ENCODE measurements at places on chromosomes 6 and 20.

DNA sequence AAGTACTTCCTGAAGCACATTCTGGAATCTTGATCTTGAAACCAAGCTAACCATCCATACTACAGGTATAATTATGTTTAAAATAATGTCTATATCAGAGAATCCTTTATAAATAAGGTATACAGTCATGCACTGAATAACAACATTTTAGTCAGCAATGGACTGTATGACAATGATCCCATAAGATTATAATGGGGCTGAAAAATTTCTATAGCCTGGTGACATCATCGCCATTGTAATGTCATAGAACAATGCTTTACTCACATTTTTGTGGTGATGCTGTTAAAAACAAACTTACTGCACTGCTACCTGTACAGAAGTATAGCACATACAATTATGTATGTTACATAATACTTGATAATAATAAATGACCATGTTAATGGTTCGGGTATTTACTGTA, 31.8 kb downstream of the RNF146 start:
- no peak for DNase-seq

DNA sequence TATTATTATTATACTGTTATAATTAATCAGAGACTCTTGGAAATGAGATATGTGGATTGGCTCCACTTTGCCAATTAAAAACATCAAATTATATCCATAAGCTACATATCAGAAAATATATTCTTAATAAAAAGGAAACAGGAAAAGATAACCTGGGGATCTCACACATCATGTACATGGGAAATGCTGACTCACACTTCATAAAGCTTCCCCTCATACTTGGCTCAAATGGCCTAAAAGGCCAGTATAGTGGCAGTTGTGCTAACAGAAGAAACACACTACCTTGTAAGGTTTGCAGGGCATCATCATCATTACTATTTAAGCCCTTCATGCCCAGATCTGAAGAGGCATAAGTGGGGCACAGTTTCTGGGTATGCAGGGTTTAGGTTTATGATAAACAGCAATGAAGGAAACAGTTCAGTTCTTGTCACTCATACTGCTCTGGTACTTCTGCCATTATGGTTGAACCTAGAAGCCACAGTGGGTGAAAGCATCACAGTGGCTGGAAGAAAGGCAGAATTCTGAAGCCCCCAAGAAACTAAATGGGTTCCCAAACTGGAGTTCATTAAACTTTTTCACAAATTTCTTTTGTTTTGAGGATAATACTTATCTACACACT, 60.6 kb downstream of the BTBD9 start:
- DNase-seq: no peak

- DNase-seq: no peak
Observed at GRCh38 chr20:31945785-31946184, 6.1 kb downstream of the PDRG1 start.

GRCh38 chr20:1940581-1940980, 45.4 kb downstream of the SIRPA start:
- DNase-seq: no peak

DNA sequence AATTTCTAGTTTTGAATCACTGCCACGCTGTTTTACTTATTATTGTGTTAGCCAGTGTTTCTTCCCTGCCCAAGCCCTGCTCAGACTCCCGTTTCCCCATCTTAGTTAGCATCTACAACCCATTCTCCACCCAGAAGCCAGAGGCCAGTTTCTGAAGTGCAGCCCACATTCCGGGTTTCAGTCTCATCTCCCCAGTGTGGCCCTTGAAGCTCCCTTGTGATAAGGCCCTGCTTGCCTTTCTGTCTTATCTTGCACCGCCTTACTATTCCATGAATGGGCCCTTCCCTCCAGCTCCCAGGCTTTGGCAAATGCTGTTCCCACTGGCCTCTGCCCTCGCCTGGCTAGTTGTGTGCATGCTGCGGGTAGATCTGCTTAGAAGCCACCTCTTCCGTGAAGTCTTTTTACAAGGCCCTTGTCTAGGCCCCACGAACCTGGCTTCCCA, 41.1 kb downstream of the TOX2 start:
- no peak for DNase-seq

DNA sequence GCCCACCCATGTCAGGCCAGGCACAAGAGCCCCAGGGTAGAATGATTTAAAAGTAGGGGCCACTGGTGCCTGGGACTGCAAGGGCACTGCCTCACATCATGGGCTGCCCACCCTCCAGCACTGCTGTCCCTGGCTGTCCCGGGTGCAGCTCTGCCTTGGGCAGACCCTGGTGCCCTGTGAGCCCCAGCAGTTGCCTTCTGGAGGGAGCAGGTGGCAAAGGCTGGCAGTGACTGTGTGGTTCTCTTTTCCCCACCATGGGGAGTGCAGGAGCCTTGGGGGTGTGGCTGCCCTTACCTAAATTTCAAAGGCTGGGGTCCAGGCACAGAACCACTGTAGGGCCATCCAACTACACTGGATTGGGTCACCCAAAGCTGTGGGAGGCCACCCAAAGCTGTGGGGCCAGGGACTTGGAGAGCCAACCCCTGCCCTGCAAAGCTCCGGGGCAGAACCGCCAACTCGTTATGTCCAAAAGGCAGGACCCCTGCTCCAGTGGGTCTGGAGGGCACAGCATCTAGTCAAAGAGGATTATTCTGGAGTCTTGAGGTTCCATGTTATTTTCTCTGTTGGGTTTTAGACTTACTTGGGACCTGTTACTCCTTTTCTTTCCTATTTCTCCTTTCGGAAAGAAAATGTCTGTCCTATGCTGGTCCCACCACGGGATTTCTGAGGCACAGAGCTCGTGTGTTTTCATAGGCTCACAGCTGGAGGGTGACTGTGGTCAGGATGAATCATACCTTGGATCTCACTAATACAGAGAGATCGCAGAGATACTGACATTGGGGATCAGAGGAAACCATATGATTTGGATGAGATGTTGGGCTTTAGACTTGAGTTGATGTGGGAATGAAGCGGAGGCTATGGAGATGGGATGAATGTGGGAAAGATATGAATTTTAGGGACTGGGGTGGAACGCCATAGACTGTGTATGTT, 65.3 kb downstream of the RAMACL start:
- DNase-seq: no peak

- DNase-seq: no peak
Observed at GRCh38 chr6:4023240-4023639, 55.7 kb downstream of the FAM217A start.

DNA sequence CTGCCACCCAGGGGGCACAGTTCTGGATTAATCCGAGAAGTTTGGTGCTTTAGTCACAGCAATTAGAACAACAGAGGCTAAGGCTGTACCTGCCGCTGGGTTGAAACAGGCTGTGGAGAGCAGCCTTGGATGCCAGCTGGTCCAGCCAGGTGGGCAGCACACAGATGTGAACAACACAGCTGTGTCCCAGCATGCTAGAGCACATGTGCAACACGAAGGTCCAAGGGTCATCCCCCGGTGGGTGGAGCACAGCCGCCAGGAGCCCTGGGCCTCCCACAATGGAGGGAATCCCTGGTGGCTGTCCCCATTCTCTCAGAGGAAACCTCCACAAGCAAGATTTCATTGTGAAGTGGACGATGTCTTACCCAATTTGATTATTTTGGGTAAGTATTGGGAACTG, 99.2 kb upstream of the SYNDIG1 start:
- DNase-seq: no peak

- peak; percentile 11 for DNase-seq
Observed at GRCh38 chr6:50602292-50602691, 111.0 kb upstream of the TFAP2D start.

- no peak for DNase-seq
Observed at GRCh38 chr6:145631374-145631773, 103.9 kb downstream of the EPM2A start.

DNA sequence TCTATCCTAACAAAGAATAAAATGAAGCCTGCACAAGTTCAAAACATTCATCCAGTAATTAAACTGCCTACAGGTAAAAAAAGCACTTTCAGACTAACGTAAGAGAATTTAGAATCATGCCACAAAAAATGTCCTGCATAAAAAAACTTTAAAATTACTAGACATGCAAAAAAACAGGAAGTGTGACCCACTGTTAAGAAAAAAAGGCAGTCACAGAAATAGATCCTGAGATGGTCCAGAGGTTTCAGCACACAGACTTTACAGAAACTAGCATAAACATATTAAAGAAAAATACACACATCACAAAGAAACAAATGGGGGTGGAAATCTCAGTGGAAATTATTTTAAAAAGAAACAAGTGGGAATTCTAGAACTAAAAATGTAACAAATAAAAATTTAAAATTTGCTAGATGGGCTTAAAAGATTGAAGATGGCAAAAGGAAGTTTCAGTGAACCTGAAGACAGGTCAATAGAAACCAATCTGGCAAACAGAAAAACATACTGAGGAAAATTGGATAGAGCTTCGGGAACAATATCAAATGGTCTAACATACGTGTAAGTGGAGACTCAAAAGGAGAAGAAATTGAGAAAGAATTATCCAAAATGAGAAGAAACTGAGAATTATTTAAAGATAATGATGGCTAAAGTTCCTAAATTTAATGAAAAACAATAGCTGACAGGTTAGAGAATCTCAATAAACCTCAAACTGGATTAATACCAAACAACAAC, 3.4 kb upstream of the ZNF133 start:
- no peak for DNase-seq

DNA sequence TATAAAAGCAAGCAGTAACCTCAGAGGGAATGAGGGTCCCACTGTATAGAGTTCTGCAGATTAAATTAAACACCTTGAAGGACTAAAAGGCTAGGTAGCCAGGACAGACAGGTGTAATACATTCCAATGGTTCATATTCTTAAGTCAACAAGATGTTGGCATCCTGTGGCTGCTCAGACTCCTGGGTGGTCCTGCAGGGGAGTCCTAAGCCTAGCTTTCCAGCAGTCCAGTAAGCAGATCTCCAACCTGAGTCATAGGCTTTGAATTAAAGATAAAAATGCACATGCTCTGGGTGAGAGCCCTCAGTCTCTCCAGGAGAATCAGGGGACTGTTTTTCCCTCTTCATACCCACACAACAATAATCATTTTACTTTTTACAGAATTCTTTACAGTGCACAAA, 307.3 kb upstream of the SUPT3H start:
- no peak for DNase-seq

DNA sequence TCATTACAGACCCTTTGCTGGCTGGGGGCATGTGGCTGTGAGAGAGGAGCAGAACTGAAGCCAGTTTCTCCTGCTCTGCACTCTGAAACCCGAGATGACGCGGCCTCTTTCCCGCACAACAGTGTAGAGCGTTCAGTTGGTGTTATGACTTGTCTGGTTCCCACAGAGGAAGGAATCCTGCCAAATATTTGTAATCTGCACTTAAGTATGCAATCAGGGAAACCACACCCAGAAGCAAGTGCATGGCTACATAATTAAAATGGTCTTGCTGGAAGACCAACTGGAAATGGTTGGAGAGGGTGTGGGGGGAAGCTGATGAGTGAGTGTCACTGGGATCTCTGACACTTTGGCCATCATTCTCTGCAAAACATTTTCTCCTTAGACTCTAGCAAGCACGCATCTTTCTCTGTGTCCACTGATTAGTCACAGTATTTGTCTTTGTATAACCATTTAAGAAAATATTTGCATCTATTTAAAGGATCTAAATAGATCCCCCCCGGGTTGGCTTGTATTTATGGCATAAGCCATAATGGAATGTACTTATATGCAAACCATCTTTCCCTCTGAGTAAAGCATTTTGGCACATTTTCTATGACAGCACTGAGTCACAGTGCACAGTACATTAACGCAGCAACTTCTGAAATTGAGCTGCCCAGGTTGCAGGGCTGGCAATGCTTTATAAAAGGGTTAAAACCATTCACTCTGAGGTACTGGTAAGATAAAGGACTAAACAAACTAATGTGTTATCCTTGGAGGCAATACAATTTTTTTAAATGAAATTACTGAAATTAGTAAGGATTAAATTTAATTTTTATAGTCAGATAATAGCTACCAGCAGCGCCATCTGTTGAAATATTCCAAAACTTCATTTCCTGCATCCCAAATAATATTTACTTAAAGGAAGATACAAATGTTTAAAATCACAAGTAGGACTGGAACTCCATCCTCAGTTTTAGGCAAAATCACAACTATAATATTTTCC, 76.7 kb downstream of the FOXC1 start:
- DNase-seq: no peak

DNA sequence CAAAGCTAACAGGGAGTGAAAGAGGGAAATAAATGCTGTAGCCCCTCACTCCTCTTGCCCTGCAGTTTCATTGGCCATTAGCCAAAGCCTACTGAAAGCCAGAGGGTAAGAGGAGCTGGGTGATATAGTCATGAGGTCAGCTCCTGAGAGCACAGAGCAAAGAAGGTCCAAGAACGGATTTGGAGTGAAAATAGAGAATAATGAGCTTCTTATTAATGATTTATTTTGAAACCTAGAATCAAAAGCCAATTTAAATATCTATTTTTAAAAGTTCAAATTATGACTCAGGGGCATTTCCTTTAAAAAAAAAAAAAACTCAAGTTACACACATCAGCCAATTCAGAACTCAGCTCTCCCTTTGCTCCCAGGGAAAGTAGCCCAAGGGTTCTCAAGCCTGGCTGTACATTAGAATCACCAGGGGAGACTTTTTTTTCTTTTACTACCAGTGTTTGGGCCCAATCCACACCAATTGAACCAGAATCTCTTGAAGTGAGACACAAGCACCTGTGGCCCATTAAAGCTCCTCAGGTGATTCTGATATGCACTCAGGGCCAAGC, 79.1 kb downstream of the SNAP25 start:
- no peak for DNase-seq

GRCh38 chr20:50635676-50636600, 55.4 kb downstream of the RIPOR3 start:
- peak; percentile 28 for DNase-seq

DNA sequence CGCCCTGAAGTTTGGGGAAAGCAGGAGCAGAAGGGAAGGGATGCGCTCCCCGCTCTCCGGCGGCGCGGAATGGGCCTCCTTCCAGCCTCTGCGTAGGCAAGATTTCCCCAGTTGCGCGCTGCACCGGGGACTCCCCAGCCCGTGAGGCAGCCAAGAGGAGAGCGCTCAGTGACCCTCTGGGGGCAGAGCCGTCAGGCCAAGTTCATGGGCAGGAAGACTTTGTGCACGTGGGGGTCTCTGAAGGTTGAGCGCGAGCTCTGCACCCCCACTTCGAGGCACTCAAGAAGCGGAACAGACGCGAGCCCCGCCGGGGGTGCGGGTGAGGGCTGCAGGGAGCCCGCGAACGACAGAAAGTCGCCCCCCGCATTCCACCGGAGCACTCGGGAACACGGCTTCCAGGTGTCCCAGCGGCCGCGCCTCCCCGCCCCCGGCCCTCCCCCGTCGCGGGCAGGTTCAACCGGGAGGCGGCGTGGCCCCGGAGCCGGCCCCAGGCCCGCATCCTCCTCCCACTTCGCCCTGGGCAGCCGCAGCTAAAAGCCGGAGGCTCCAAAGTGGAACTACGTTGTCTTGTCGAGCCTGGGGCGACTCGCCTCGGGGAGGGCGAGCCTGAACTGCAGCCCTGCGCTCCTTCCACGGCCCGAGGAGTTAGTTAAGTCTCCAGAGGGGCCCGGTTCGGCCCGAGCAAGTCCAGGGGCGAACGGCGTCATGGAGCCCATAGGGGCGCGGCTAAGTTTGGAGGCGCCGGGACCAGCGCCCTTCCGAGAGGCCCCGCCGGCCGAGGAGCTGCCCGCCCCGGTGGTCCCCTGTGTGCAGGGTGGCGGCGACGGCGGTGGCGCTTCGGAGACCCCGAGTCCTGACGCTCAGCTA, at the start of gene PPP1R3G:
TSS of gene PPP1R3G (plus strand) at position 561 of the 867 bp plus-strand sequence. CDS start at position 706, 145 bp downstream.
- DNase-seq: no peak

All from naive thymus-derived CD8-positive, alpha-beta T cell (primary cell).